Mesenchymal stem cell (in vitro differentiated cells and primary cell): ENCODE measurements at places on chromosomes 3 and 15.
A peak's percentile ranks its signal among the peaks of the same experiment; 100 is the strongest.

DNA sequence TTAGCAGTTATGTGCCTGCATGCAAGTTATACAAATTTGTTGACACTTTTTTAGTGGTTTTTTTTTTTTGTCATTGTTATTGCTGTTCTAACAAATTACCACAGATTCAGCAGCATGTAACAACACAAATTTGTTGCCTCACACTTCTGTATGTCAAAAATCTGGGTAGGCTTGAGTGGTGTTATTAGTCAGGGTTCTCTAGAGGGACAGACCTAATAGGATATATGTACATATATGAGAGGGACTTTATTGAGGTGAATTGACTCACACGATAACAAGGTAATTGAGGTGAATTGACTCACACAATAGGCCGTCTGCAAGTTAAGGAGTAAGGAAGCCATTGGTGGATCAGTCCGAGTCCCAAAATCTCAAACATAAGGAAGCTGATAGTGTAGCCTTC, 15.0 kb upstream of the PLSCR1 start:
- no peak for DNase-seq

DNA sequence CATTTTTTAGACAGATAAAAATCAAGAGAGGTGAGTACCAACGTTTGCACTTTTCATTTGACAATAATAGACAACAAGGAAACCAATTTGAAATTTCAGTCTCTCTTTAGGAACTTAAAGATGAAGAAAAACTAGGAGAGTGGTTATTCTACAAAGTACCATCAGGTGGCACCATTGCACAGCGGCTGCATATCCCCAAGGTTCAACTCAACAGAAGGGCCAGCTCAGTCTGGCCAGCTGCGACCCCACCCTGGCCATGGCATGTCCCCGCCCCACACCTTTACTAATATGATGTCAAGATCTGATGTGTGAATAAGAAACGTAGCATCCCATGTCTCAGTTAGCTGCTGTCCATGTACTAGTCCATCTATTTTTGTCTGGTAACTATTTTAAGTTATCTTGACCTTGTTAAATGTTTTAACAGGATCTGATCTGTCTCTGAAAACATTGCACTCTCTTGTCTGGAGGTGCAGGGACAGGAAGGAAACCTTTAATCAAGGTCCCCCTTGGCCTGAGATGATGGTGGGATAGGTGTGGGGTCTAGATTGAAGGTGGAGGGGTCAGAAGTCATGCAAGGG, 35.5 kb upstream of the CGNL1 start:
- DNase-seq: peak; percentile 61

DNA sequence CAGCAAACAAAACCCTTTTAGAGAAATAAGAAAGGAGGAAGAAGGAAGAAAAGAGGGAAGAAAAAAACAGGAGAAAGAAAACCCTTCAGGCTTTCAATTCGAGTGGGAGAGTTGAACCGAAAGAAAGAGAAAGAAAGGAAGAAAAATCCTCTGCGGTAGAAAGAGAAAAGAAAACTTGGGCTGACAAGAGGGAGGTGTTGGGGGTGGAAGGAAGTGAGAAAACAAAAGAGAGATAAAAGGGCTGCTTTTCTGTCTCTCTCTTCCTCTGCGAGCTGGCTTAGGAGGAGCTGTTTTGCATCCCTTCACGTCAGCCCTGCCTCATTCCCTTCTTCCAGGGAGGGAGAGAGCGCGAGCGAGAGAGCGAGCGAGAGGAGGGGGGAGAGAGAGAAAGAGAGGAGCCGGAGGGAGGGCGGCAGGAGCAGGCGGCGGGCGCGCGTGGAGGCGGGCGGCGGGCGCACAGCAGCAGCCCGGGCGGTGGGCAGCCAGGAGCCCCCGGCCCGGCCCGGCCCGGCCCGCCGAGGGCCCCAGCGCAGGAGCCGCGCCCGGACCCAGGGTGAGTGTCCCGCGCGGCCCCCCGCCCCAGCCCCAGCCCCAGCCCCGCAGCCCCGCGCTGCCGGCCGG, at the start of gene ZNF710:
Gene ZNF710 (plus strand): TSS at position 263 of the 621 bp plus-strand sequence. CDS start 65,814 bp downstream, outside the sequence.
- peak; percentile 79 for DNase-seq

DNA sequence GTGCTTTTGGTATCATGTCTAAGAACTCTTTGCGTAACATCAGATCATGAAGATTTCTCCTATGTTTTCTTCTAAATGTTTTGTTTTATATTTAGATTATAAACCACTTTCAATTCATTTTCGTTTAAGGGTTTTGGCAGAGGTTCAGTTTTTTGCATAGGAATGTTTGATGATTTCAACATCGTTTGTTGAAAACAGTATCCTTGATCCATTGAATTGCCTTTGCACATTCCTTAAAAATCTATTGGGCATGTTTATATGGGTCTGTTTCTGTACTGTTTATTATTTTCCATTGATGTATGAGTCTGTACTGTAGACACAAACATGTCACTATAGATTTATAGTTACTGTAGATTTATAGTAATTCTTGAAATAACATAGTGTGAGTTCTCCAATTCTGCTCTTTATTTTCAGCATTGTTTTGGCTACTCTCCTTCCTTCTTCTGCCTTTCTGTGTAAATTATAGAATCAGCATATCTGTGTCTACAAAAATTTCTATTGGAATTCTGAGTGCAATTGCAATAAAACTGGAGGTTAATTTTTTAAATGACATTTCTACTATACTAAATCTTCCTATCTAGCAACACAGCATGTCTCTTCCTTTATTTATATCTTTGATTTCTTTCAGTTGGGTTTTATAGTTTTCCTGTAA, 374.0 kb downstream of the SV2B start:
- DNase-seq: no peak

GRCh38 chr3:148718982-148719862, 21.5 kb downstream of the AGTR1 start:
- DNase-seq: no peak
